ENCODE measurements at places on chromosomes 2 and 18.
A peak's percentile ranks its signal among the peaks of the same experiment; 100 is the strongest.

DNA sequence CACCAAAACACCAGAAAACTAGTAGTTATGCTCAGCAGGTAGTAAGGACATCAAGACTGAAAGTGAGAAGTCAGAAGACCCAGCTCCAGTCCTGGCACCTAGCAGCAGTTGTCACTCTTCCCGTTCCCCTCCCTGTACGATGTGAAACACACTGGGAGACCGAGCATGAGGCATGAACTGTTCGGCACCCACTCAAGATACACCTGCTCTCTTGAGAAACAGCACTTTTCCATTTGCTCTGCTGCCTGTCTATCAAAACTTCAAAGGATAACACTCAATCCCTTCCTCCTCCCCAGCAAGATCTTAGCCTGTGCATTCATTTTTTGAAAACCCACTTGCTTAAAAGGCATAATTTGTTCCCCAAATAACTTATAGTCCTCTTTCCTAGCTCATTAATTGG lies 123.9 kb downstream of the PLEKHM3 start:
- no peak for DNase-seq

- DNase-seq = no peak
Measured at GRCh38 chr2:230929381-230930148, 4.5 kb upstream of the GPR55 start.

DNA sequence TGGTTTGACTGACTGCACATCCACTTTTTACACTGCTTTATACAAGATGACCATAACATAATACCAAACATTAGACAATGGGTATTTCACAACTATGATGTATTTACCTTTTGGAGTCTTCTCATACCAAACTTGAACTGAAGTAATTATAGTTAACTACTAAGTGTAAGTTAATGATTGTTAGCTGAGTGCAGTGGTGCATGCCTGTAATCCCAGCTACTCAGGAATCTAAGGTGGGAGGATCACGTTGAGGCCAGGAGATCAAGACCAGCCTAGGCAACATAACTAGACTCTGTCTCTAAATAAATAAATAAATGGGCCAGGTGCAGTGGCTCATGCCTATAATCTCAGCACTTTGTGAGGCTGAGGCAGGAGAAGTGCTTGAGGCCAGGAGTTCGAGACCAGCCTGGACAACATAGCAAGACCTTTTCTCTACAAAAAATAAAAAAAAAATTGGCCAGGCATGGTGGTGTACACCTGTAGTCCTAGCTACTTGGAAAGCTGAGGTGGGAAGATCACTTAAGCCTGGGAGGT lies 44.9 kb upstream of the ORC2 start:
- no peak for DNase-seq

- DNase-seq = no peak
Measured at GRCh38 chr18:76162886-76163285, 332.2 kb downstream of the ZNF516 start.

- no peak for DNase-seq
Measured at GRCh38 chr2:216677439-216678097, 17.8 kb downstream of the IGFBP5 start.

- no peak for DNase-seq
Measured at GRCh38 chr2:64400733-64401528, 53.0 kb upstream of the LGALSL start.

DNA sequence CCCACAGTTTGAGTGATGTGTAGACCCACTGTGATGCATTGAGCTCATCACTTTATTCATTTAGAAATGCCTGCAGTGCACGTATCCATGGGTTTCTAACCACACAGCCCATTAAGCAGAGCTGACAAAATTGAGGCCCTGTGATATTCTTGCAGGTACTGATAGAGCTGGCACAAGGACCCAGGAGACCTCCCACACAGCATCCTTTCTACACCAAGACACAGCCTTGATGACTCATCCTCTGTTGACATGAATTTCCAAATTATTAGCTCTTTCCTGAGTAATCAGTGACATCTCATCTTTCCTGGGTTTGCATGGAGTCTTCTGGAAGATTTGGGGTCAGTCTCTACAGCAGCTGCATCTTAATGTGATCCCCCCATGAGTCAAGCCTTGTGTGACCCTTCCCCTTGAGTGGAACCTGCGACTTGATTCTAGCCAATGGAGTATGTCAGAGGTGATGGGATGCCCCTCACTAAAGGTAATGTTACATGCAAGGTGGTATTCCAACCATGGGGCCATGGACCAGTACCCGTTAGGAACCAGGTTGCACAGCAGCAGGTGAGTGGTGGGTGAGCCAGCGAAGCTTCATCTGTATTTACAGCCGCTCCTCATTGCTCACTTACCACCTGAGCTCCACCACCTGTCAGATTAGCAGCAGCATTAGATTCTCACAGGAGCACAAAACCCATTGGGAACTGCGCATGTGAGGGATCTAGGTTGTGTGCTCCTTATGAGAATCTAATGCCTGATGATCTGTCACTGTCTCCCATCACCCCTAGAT lies 181.1 kb upstream of the ARL4C start:
- no peak for DNase-seq

DNA sequence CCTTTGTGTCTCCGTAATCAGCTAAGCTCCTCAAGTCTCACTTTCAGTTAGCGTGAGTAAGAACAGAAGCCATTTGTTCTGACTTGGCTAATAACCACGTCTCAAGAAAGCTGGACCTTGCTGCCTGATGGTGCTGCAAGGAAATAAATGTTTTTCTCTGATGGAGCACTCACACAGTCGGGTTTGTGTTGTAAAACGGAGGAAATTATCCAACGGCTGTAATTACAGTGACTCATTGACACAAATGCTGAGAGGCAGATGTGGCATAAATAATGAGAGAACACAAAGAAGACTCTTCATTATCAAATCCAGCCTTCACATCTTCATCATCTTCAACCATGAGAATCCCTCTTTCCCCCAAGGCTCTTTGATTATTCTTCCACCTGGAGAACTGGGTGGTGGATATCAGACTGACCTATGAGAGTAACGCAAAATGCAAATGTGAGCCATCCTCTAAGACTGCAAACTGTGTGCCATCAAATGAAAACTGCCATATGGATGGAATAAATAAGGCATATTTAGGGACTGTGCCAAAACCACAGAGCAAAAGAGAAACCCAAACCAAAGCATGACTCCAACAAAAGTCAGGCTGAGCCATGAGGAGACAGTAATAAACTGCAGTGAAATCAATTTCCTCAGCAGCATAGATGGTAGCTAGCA lies 252.6 kb downstream of the RND3 start:
- DNase-seq = no peak

GRCh38 chr2:233053928-233054784 lies 6.0 kb upstream of the INPP5D start:
- peak; percentile 60 for DNase-seq

- DNase-seq = no peak
Measured at GRCh38 chr2:238202326-238203093, 985 bp downstream of the ILKAP start.

- no peak for DNase-seq
Measured at GRCh38 chr2:216810399-216811160, 49.3 kb downstream of the TNP1 start.

- no peak for DNase-seq
Measured at GRCh38 chr2:20436716-20437470, 10.0 kb upstream of the RHOB start.

DNA sequence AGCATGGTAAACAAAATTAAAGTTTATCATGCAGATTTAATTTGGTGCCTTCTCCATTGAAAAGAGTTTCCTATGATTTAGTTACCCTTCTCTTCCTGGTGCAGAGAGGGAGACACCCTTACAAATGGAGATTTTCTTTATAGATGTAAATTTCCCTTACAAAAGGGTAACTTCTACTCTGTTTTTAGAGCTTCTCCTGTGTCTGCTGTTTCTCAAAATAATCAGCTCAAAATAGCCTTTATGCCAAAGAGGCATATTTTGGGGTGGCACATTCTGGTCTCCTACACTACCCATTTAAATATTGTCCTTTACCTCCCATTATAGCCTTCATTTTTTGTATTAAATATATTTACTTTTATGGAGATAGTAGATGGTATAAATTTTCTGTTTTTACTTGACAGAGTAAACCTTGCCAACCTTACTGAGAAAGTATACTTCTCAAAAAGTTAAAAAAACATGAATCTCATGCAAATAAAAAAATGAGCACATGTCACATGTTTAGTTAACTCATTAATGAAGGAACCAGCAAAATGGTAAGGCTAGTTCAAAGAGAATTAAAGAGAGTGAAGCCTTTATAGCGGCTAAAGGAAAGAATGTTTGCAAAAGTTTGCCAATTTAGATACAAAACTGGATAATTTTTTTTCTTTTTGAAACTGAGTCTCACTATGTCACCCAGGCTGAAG lies 83.3 kb upstream of the MSH6 start:
- DNase-seq = no peak

DNA sequence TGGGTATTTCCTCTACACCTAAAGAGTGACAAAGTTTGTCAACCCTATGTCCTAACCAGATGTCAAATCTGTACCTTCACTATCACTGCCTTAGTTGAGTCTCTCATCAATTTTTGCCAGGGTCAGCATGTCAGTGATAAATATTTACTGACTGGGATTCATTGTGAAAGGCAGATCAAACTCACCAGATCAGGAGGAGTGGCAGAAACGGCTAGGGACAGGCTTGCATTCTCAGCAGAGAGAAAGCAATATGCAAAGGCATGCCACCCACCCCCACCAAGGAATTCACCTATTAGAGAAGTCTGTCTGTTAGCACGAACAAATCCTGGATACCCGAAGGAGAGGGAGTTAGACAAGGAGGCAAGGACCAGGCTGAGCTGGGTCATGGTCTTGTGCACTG lies 62.6 kb downstream of the PTPN2 start:
- DNase-seq = no peak
